Activated naive CD8-positive, alpha-beta T cell treated with anti-CD3 and anti-CD28 coated beads, Interleukin-2, amount 50 U/mL, for 16 hours (primary cell): ENCODE measurements at places on chromosomes 11 and 22.

DNA sequence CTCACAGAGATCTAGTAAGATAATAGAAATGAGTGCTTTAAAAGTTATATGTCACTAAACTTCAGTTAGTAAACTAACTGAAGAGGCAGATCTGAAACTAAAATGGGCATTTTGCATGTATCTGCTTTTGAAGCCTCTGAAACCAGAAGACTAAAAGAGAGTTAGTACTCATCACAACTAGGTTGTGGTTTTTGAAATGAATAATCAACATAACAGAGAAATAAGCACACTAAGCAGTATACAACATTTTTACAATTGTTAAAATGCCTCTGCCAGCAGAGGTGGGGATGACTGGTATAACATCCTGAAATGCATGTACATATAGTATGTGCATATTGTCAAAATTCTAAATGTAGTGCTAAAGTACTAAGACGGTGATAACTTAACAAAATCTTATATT lies 564.5 kb downstream of the DLG2 start:
- DNase-seq: no peak

DNA sequence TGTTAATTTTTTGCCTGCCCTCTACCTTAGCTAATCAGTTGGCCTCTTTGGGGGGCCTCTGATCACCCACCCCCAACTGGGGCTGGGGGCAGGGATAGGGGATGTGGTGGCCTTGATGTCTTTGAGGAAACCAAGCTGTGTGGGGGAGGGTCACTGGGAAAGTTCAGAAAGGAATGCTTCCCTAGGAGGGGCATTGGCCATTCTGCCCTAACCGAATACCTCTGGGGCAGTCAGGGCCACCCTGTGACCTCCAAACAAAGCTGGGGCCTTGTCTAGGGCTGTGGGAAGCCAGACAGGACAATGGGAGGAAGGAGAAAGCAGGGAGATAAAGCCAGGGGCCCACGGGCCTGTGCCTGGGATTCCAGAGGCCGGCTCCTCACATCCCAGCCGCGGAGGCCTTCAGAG lies 97.5 kb downstream of the TSPAN18 start:
- no peak for DNase-seq

DNA sequence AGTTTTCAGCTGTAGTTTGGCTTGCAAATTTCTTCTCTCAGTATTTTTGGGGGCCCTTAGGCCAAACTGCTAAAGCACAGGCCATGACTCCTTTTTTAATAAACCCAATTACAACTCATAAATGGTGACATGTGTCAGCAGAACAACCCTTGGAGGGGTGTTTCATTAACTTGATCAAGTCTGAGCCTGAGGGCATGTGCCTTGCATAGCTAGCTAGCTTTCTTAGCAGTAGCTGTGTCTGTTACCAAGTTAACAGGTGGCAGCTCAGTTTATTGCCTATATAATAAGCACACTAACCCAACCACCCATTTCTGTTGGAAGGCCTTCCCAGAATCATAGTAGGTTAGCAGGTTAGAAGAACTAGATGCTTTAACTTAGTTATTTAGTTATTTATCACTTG lies 950.3 kb upstream of the CCDC90B start:
- DNase-seq: no peak

DNA sequence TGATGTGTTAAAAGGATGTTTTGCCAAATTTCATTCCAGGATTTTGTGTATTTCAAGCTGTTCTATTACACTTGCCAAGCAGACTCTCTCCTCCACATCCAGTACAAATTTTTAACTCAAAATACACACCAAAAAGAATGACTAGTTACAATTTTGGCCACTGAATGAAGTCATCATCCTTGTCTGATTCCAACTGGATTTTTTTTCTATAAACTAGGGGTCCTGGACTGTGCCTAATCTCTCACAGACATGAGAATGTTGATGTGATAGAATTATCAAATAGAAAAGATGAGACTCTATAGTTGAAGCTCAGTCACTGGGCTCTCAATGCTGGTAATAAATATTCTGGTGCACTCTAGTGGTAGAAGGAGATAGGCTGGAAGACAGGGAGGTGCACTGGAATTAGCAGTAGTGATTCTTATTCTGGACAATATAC lies 85.8 kb downstream of the FANCF start:
- DNase-seq: no peak

DNA sequence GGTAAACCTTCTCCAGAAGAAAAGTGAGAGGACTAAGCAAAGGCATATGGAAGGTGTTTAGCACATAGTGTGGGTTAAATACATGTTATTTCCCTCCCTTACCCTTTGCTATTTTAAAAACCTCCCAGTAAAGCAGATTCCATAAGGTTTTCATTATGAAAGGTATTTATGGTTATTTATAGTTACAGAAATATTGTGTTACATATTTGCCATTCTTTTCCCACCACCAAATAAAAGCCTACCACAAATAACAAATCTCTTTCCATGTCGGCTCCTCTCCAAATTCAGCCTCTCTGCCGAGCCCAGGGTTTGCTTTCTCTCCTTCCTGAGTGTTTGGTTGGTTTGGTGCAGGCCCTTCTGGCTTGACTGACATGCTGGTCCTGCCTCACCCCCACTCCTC lies 64.4 kb downstream of the INSC start:
- no peak for DNase-seq

DNA sequence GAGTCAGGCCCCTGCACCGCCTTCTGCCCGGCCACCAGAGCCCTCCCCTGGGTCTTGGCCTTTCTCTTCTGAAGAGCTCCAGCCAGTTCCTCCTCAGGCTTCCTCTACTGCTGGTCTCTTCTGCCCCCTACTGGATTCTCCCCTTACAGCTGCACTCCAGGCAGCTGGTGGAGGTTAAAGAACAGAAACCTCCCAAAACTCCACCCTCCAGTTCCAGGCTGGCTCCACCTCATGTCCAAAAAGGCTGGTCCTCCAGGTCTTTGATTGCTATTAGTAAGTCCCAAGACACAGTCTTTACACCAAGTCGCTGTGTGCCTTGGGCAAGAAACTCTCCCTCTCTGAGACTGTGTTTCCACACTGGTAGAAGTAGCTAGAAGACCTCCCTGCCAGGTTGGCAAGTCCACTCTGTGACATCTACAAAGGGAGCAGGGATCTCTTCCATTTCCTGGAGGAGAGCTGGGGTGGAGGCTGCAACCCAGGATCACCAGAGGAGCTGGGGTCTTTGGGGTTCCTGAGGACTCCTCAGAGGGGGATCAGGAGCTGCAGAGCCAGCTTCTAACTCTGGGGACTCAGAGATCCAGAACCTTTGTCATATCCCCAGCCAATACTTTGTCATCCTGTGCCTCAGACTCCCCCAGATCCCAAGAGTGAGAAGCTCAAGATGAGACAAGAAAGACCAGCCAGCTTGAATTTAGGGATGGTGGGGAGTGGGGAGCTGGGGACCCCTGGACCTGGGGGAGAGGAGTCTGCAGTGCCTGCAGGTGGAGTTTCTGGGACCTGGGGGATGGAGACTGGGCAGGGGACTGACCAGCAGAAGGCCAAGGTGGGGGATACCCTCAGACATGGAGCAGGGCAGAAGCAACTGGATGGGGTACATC lies 3.4 kb upstream of the IGLL5 start:
- peak; percentile 29 for DNase-seq

DNA sequence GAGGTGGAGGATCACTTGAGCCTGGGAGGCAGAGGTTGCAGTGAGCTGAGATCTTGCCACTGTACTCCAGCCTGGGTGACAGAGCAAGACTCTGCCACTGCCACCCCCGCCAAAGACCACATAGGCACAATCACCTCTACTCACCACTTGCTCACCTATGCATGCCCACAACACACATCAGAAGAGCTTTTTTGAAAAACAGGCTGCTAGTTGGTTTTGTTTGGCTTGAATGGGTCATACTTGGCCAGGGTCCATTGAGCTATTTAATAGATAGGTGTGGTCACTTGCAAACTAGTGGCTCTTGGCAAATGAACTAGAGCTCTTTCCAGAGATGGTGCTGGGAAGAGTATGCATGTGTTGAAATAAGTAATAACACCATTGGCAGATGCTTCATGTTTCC lies 80.1 kb downstream of the EMSY start:
- no peak for DNase-seq

GRCh38 chr22:43098356-43098755 lies 9.2 kb upstream of the TTLL1 start:
- no peak for DNase-seq

DNA sequence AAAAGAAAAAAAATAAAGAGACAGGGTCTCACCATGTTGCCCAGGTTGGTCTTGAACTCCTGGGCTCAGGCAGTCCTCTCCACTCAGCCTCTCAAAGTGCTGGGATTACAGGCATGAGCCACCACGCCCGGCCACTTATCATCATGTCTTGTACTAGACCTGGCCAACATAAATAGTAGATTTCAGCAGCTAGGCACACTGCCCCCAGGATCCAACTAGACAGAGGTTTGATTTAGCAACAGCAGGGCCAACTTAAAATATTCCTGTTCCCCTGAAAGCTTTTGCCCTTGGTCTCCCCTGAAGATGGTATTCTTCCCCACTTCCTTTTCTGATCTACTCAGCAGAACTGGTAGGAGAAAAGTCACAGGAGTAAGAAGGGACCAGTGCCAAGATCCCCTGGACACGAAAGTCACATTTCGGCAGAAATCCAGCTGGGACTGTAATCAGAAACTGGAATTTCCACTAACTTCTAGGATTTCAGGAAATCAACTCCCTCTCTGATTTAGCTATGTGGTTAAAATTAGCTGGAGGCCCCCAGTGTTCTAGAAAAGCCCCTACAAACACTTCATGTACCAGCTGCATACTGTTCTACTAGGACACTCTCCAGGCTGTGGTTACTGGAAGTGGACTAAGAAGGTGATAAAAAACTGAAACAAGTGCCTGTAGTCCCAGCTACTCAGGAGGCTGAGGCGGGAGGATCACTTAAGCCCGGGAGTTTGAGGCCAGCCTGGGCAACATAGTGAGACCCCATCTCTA lies 8.9 kb upstream of the PPP2R1B start:
- DNase-seq: no peak

GRCh38 chr11:126308271-126308671 lies 4.4 kb downstream of the DCPS start:
- DNase-seq: no peak

DNA sequence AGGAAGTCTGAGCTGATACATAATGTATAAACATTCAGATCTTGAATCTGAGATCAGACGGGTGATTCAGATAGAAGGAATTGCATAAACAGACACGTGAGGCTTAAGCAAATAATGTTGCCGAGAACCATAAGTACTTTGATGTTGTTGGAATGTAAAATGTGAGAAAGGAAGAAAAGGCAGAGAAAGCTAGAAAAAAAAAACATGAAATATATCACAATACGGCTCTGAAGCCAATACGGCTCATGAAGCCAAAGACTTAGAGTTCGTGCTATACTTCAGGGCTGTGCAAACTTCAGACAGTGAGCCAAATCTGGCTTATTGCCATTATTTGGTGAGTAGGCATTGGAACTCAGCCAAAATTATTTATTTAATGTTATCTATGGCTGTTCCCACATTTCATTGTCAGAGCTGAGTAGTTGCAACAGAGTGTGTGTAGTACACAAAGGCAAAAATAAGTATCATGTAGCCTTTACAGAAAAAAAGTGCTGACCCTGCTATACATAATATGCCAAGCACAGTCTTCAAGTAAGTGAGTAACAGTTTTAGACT lies 673.3 kb downstream of the CNTN5 start:
- no peak for DNase-seq

DNA sequence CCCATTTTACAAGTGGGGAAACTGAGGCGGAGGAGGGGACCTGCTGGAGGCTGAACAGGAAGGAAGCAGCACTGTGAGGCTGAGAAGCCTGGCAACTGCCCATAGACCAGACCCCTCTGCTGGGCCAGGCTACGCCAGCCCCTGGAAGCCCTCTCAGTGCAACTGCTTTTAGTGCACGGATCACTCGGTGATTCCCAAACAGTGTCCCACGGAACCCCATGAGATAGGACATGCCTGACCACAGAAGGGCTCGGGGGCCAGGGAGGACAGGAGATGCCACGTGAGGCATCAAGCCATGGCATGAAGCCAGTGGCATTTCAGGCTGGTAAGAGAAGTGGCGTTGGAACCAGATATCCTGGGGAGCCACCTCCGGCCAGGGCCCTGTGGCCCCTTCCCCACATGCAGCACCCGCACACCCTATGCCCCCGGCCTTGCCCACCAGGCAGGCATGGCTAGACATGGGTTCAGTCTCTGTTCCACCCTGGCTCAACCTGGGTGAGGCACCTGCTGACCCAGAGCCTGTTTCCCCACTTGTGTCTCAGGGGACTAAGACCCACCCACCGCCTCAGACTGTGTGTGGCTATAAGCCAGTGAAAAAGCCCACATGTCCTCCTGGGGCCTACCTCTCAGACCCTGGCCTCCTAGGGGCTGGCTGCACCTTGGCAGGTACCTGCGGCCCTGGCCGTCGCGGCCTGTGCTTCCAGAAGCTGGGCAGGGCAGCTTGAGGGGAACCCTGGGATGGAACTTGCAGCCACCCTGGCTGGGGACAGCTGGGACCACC lies 84.1 kb downstream of the WNT7B start:
- DNase-seq: no peak
